NCI-H446 (cell line): ENCODE measurements at places on chromosomes 2 and 18.

- DNase-seq: no peak
These were observed 637 bp upstream of the SFT2D3 start for GRCh38 chr2:127700527-127701192.

- DNase-seq: no peak
These were observed 532.7 kb upstream of the FSHR start for GRCh38 chr2:49686897-49687442.

GRCh38 chr2:230824406-230824978, 40.2 kb upstream of the ITM2C start:
- DNase-seq: peak; percentile 78

- DNase-seq: no peak
These were observed 28.6 kb downstream of the EPG5 start for GRCh38 chr18:45938488-45938935.

DNA sequence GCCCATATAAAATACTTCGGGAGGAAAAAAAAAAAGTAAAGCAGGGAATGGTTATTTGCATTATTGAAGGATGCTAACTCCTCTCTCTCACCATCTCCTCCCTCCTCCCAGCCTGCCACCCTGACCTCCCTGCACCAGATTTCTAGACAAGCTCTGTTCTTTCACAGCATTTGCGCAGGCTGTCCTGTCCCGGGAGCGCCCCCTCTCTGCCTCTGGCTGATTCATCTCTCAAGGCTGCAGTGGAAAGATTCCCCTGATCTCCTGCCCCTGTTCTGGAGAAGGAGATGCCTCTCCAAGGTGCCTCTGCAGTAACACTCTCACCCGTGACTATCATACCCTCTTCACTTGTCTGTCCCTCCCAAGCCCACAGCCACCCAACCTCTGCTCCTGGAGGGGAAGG, 38.5 kb downstream of the COL4A4 start:
- DNase-seq: no peak

- no peak for DNase-seq
These were observed 22.6 kb downstream of the MAIP1 start for GRCh38 chr2:199977984-199978415.

GRCh38 chr2:207229161-207229560, 63.4 kb upstream of the KLF7 start:
- DNase-seq: no peak

- DNase-seq: no peak
These were observed 17.8 kb downstream of the NCOA1 start for GRCh38 chr2:24508878-24509277.

GRCh38 chr2:233535271-233535670, 31.3 kb downstream of the USP40 start:
- DNase-seq: no peak
